RPMI7951 (cell line): ENCODE measurements at places on chromosomes 1 and 21. TPM values are rescaled to one million over a fixed set of nuclear protein-coding genes. Genes with fewer than 3 reads are reported as not detected.

CACNA1S gene
- not detected in 2 replicates for total RNA-seq

KRTAP19-1 gene
- total RNA-seq, result not detected in 2 replicates

ZNF593OS gene
- not detected in 2 replicates for total RNA-seq

SFN gene
- total RNA-seq, result not detected in 2 replicates

GREM2 gene
- not detected in 2 replicates for total RNA-seq

TMCC2 gene
- 0.48 and 1.1 TPM in 2 replicates for total RNA-seq

KCNE2 gene
- total RNA-seq, result not detected in 2 replicates

ARMH1 gene
- total RNA-seq, result 0.29 TPM in 1 of 2 replicates, not detected in the other

CHIA gene
- not detected in 2 replicates for total RNA-seq

DNASE2B gene
- not detected in 2 replicates for total RNA-seq

UBE2U gene
- total RNA-seq, result not detected in 2 replicates

DNA sequence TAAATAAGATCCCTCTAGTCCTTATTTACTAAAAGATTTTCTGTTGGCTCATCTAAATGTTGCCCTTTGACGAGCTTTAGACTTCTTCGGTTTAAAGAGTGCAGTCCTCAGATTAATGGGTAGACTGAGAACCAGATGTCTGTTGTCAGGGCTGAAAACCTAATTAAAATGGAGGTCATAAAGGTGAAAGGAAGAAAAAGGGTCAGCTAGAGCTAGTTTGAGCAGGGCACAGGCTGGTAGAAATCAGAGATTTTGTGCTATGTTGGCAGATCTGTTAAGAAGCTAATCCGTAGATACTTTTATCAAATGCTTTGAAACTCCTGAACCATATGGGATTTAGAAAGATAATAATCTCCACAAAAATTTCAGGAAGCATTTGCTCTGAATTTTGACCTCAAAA lies 959.0 kb downstream of the PLA2G4A start:
- DNase-seq, result no peak

- no peak for DNase-seq
Measured at GRCh38 chr1:231357187-231357772, 19.2 kb downstream of the SPRTN start.

GRCh38 chr1:168833362-168833761 lies 104.4 kb upstream of the DPT start:
- no peak for DNase-seq

DNA sequence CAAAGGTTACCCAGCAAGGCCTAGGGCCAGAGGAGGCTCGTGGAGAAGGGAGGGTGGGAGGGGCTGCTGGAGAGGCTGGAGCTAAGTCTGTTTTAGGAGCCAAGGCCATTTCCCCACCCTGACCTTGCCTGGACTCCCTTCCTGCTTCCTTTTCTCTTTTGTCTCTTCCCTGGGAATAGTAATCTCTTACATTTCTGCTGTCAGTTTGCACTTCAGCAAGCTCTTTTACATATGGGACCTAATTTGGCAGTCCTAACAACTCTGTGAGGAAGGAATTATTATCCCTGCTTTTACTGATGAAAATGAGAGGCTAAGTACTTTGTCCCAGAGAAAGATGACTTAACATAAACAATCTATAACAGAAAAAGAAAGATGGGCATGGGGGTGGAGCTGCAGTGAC lies 13.8 kb downstream of the OPTC start:
- no peak for DNase-seq

GRCh38 chr1:109547463-109548320 lies 723 bp upstream of the GNAI3 start:
- no peak for DNase-seq

DNA sequence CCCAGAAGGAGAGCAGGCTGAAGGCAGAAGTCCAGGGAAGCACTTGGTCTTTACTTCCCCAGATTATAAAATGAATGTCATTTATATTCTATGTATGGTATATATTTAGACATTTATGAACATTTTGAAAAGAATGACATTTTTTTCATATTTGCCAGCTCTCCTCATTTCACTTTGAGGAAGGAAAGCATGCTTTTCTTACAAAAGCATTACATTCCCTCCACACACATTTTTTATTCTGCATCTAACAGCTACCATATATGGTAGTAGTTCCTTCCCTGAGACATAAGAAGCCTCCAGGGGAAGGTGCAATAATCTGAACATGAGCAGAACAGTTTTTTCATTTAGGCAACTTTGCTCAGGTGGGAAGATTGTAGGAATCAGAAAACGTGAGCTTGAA lies 94.0 kb downstream of the LRRC7 start:
- no peak for DNase-seq

GRCh38 chr1:246157516-246157915 lies 349.6 kb downstream of the SMYD3 start:
- no peak for DNase-seq

DNA sequence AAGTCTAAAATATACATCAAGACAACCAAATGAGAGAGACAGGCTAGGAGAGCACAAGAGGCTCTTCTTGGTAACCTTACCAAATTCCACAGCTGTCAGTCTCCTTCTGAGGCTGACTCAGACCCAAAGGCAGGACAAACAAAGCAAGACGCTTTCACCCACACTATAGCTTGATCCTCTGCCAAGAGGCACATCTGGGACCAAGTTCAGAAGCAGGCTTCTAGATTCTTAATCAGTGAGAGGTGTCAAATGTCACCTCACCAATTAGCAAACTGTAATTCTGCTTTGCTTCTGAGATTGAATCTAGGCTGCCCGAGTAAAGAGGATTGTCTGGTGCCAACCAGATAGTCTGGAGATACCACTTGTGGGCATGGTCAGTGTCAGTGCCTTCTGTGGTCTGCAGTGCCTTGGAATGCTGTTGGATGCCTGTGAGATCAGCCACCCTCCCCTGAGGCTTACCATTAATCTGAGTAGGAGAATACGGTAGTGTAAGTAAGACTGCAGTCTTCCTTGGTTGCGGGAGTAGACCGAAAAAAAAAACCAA lies 151.0 kb downstream of the FMN2 start:
- peak; percentile 92 for DNase-seq

DNA sequence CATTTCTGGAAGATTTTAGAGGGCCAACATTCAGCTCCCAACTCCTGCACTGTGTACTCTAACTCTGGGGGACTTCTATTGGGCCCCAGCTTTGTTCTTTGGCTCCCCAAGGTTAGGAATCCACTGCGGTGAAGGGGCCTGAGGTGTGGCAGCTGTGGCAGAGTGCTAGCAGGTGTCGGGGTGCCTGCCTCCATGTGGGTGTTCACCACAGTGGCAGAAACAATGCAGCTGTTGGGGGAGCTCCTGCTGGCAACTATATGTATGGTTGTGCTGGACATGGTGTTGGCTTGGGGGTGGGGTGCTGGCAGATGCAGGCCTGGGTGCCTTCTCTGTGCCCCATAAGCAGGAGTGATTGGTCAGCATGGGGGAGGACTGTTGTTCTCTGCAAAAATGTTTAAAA lies 95.5 kb downstream of the ST6GALNAC3 start:
- DNase-seq, result no peak

DNA sequence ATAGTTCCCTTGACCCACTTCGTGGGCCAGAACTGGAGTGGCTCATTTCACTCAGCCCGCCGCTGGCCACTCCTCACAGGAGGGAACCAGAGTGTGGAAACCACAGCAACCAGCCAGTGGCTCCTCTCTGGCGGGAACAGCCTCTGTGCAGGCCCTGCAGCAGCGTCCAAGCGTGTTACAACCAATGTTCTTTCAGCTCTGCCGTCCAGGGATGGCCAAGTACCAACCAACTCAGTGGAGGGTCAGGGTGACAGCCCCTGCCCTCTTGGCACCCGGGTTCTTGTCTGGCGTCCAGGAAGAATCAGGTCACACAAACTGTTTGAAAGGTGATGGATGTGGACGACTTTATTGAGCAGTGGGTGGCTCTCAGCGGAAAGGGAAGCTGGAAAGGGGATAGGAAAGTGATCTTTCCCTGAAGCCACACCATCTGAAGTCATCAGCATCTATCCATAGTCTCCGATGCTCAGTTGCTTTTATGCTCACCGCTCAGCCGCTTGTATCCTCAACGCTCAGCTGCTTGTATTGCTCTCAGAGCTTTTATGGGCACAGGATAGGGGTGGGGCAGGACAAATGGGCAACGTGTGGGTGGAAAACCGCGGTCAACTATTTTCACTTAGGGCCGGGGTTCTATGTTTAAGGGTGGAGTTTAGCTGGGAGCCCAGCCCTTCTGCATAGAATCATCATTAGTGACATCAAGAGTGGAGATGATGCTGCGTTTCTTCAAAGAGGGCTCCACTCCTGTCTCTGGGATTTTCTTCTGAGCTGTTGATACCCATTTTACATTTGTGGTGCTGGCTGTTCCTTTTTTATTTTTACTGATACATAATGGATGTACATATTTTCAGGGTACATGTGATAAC lies 250.2 kb downstream of the RRAGC start:
- no peak for DNase-seq

- no peak for DNase-seq
Measured at GRCh38 chr21:41506611-41507520, 1.1 kb downstream of the TMPRSS2 start.

- no peak for DNase-seq
Measured at GRCh38 chr1:110631836-110632620, 25.9 kb upstream of the KCNA2 start.

DNA sequence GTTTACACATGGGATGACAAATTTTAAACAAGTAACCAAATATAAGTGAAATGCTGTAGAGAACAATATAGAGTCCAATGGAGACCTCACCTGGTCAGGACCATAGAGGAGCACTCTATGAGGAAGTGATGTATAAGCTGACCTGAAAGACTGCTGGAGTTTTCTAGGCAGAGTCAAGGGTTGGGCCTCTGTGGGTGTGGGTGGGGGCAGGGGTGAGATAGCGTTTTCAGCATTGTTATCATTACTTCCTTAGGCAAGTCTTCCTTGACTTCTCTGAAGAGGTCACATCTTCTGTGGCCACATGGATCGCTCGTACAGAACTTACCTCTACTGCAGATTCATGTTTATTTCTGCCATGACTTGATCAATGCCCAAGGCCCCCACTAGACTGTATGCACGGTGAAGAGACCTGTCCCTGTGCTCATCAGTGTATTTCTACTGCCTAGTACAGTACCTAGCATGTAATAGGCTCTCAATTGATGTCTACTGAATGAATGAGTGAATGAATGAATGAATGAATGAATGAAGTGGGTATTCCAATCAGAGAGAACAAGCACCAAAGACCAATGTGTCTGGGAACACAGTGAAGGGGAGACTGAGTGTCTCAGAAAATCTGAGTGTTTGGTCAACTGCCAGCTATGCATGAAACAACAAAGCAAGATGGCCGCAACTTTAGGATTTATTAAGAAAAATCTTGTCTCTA lies 116.5 kb downstream of the RNF220 start:
- DNase-seq, result no peak

- no peak for DNase-seq
Measured at GRCh38 chr1:56877973-56878372, 23.4 kb downstream of the C8A start.

GRCh38 chr1:171115280-171115897 lies 24.7 kb downstream of the FMO3 start:
- no peak for DNase-seq

- peak; percentile 37 for DNase-seq
Measured at GRCh38 chr1:93874025-93874651, 4.9 kb downstream of the DNTTIP2 start.

DNA sequence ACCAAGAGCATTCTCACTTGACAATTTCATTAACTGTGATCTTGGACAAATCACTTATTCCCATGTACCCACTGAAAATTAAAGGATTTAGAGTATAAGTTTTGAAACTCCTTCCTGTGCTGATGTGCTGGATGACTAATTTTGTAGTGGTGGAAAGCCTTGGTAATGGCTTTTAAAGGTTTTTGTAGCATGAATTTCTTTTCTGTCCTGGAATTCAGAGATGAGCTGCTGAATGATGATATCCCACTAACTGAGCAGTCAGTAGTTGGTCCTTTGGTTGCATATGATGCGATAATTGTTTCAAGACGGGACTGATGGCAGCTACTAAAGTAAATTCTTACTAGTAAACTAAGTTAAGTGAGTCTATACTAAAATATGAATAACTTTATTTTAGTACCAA lies 5.2 kb downstream of the RPL5 start:
- no peak for DNase-seq

DNA sequence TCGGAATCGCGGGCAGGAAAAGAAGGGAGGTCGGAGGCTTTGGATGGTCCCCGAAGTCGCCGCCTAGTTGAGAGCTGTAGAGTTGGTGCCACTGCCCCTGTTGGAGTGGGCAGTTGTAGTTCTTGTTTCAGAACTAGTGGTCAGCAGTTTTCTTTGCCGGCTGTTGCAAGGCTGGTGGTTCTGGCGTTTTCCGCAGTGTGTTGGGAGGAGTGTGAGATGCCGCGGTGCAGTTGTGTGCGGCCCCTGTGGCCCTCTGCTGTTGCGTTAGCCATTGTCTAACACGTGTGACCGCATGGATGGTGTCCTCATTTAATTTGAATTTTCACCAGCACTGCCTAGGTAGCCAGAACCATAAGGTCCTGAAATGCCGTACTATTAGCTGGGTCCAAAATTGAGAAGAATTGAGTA lies 1.4 kb downstream of the ARF1 start:
- peak; percentile 25 for DNase-seq

- DNase-seq, result no peak
Measured at GRCh38 chr1:112423207-112423606, 27.2 kb downstream of the CTTNBP2NL start.

DNA sequence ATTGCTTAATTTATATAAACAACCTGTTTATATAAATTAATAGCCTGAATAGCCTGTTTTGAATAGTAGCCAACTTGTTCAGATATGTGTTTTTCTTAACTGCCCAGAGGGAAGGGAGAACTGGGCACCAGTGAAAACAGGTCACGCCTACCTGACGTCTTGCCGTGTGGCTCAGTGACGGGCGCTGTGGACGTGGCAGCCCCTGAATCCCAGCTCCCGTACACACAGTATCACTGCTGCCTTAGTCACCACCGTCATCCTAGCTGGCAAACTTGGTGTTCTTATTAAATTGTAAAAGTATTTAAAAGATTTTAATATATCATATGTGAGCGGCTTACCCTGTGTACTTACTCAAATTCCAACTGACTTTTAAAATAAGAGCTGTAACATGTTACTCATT lies 35.4 kb upstream of the TRAPPC10 start:
- no peak for DNase-seq

GRCh38 chr1:21503706-21504377 lies 5.4 kb upstream of the ALPL start:
- DNase-seq, result no peak

GRCh38 chr21:26351661-26352060 lies 181.1 kb upstream of the APP start:
- no peak for DNase-seq

GRCh38 chr21:44357064-44357837 lies 3.8 kb downstream of the TRPM2 start:
- DNase-seq, result no peak
